ENCODE measurements at places on chromosomes 11 and 22.

- no peak for DNase-seq
Measured at GRCh38 chr11:32266601-32267000, 168.7 kb downstream of the WT1 start.

DNA sequence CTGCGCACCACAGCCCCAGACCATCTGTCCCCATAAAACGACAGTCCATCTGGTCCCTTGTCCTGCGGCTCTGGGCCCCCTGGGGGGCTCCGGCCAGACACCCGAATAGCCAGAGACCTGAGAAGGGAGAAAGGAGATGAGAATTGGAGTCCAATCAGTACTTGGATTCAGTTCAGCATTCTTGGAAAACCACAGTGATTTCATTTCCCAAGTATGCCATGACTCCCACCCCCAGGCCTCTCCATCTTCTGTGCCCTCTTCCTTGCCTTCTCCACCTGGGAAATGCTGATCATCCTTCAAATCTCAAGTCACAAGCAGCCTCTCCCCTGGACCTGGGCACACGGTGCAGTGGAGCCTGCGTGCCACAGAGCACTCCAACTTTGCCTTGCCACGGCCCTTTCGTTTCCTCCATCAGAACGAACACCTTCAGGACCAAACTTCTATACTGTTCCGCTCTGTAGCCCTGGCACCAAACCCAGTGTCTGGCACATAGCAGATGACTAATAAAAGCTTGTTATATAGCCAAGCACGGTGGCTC lies 10.9 kb upstream of the MFNG start:
- DNase-seq: no peak

GRCh38 chr11:59560290-59560701 lies 49.0 kb downstream of the OR4D9 start:
- peak; percentile 90 for DNase-seq

DNA sequence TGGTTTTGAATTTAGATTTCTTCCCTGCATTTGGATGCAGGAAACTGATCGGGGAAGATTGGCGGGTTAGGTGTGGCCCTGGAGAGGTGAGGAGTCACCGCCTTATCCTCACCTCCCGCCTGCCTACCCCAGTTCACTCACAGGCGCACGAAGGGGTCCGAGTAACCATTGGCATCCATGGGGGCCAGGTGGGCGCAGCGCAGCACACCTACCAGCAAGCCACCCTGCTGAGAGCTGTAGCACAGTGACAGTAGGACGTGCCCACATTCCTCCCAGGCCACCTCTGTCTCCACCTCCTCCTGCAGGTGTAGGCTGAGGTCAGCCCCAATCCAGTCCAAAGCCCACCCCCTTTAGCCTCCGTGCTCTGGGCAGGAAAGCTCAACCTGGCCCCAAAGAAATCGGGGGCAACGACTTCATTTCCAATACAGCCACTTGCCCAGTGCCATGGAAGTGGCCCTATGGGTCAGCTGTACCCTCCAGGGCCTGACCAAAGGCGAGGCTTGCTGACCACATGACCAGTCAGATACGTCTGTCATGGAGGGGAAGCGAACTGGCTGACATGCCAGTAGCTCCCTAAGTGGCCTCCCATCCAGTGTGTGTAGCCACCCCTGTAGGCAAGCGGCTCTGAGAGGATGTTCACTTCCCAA lies 6.7 kb downstream of the NDUFV1 start:
- DNase-seq: no peak

All from CD4-positive, alpha-beta T cell (primary cell).